ENCODE measurements at places on chromosomes 5 and 9.

DNA sequence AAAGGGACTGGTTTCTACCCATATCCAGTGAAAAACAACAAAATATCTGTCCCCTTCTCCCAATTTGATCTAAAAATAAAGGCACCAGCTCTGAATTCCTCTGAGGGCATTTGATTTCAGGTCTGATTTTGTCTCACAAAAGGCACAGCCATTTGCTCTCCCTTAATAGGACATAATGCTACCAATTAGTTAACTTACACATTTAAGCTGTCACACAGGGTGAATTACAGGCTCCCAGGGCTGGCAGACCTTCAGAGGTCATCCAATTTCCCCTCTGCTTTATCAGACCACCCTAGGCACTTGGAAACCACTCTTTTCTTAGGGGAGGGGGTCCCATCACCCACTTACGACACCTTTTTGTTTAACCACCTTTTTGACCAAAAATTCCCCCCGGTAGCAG lies 319.9 kb downstream of the SPOCK1 start:
- DNase-seq, result no peak

DNA sequence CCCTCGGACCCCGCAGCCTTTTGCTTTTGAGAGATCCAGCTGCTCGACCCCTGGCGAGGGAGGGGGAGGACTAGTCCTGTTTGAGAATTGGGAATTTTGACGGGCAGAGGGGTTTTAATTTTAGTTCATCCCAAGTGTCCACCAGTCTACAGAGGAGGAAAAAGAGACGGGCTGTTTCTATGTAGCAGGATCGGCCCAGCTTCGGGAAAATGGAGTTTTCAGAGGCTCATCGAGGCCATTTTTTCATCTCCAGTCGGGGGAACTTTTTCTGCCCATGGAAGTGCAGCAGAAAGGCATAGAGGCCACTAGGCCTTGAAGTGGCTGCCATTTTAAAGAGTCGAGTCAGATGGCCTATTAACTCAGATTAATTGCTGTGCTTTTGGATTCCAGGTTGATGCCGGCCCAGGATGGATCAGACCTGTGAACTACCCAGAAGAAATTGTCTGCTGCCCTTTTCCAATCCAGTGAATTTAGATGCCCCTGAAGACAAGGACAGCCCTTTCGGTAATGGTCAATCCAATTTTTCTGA lies 1.2 kb downstream of the NSD1 start:
- DNase-seq, result no peak

DNA sequence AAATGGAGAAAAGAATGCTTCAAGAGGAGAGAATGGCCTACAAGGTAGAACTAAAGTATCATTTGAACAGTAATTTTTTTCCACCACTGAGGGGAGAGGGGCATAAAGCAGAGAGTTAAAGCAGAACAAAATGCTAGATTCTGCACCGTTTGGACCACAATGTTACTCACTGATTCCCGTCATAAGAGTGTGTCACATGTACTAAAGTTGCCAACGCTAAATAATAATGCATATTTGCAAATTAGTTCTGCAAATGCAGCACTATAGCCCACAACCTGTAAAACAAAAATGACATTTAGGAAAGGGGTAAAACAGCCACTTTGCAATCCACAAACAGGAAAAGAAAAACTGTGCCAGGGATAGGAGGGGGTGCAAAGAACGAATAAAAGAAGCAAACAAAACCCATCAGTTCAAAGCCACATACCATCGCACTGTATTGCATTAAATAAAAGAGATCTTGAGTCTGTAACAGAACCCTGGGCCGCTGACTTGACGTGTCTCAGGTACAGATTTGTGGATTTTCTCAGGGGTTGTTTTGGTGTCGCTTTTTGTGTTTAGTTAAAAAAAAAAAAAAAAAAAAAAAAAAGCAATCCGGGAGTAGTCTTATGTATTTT lies 7.7 kb upstream of the NFIB start:
- DNase-seq, result no peak

DNA sequence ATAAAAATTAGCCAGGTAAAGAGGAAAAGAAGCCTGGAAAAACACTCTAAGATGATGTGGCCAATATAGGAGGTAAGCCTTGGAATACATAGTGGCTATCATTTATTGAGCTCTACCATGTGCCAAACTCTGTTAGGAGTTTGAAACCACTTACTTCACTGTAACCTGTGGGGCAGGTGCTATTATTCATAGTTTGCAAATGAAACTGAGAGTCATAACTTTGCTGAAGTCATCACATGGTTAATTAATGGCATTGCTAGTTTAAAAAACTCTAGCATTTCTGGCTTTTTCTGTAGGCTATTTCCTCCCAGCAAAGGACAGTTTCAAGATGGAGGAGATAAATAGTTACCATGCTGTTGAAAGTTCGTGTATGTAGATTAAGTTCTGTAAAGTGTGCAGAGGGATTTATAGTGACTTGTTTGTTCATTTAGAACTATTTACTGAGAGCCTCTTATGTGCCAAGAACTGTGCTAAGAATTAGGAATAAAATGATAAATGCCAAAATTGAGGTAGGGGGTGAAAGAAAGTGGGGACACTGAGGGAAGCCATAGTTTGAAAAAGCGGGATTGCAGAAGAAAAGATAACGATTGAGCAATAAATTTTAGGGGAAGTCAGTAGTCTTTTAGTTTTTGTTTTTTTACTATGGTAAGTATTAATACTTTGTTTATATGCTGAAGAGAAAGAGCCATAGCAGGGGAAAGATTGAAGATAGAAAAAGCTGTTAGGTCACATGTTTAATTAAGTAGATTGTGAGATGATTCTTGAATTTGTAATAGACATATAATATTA lies 57.2 kb downstream of the WDR70 start:
- no peak for DNase-seq

- DNase-seq, result peak; percentile 65
Observed at GRCh38 chr9:4689021-4689420, 9.7 kb downstream of the CDC37L1 start.

GRCh38 chr5:72013766-72014624 lies 93.3 kb upstream of the MAP1B start:
- DNase-seq, result no peak
